GM13976 (cell line): ENCODE measurements at places on chromosomes 11 and 22.

GRCh38 chr11:59437770-59438169 is 1.5 kb downstream of the OR5A1 start:
- DNase-seq, result no peak

DNA sequence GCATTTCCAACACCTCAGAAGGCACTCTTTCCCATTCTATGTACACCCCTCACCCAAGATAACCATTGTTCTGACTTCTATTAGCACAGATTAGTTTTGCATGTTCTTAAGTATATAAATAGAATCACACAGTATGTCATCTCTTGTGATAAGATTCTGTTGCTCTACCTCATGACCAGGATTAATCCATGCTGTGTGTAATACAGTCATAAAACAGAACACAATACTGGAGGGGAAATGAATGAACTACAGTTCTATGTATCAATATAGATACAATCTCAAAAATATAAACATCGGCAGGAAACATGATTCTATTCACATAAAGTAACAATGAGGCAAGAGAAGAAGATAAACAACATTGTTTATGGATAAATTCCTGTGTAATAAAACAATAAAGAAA is 151.5 kb downstream of the ATG16L2 start:
- no peak for DNase-seq

DNA sequence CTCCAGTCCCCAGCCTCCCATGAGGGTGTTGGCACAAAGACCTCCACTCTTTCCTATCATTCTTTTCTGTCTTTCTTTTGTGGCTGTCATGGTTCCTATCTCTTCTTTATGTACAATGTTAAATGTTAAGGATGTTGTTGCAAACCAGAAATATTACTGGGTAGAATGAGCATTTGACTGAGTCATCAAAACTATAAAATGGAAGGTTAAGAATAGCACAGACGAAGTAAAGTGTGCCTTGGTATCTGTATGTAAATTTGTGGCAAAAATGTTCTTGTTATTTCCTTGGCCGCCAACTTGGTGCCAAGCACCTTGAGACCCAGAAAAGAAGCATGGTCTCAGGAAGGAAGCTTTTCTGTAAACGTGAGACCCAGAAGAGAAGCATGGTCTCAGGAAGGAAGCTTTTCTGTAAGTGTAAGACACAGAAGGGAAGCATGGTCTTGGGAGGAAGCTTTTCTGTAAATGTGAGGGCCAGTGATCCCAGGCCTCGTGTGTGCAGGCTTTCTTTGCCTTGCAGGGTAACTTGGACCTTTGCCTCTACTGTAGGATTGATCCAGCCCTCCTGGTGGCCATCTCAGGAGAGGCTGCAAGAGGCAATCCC is 6.7 kb upstream of the PKP3 start:
- no peak for DNase-seq

DNA sequence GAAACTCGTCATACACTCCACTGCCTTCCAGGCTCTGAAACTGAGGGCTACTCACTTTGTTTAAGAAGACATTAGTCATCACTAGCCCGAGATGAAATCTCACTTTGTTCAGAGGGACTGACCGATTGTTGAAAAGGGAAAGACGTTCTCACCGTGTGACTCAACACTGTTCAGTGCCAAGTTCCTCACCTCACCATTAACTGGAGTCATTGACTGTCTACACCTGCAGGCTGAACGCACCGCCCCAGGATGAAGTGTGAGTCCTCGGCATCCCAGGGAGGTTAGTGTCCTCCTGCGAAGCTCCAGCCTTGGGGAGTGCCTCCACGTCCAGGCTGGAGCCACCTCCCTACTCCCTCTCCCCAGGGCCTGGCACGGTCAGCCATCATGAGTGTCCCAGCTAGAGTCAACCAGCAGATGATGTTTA is 30.4 kb downstream of the FADD start:
- no peak for DNase-seq

DNA sequence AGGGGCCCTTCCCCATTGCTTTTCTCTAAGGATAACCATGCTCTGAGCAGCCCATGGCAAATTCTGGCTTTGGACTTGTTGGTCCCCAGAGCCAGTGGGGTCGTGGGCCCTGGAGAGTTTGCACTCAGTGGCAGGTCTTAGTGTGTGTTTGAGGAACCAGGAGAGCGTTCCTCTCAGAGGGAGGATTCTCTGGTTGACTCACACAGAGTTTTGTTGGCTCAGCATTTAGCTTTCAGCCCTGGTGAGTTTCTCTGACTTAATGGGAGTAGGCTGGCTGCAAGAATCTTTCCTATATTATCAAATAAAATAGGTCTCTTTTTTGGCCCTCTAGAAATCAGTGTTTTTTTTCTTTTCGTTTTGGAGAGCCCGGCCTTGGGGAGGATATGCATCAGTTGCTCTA is 20.9 kb downstream of the ST14 start:
- DNase-seq, result no peak

DNA sequence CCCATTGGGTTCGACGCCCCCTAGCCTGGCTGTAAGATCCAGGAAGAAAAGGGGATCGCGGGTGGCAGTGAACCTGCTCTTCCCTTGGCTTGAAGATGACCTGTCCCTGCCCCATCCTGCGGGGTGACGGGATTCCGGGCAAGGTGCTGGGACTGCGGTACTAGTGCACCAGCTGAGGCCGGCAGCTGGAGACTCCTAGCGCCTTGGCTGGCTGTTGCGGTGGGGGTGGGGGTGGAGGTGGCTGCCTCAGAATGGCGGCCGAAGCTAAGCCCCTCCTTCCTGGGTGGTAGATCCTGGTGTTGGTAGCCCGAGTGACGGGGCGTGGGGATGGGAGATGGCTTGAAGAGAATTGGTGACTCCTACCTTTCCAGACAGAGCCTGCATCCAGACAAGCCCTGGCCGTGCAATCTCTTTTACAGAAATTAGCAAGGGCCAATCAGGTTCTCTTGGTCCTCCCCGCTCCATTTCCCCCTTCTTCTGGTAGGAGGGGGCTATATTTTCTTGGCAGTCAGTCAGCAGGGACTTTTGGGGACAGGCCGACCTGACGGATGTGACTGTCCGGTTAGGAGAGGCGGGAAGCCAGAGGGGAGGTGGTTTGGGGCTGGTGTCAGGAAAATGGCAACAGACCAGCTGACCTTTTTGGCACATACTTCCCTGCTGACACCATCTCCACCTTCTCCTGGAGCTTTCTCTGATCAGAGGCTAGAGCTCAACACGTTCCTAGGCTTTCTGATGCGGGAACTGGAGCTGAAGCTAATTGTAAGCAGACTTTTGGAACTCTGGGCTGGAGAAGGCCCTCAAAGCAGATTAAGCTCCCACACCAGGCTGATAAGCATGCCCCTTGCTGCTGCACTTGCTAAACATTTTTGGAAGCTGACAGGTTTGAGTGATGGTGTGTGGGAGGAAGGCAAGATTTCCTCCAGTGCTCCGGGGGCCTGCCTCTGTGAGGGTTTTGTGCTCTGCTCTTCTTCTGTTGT is 2.0 kb downstream of the NAV2 start:
- no peak for DNase-seq

- DNase-seq, result no peak
These were observed 2.4 kb downstream of the CCDC188 start for GRCh38 chr22:20148414-20148813.
